ENCODE measurements at places on chromosomes 7 and 10.

DNA sequence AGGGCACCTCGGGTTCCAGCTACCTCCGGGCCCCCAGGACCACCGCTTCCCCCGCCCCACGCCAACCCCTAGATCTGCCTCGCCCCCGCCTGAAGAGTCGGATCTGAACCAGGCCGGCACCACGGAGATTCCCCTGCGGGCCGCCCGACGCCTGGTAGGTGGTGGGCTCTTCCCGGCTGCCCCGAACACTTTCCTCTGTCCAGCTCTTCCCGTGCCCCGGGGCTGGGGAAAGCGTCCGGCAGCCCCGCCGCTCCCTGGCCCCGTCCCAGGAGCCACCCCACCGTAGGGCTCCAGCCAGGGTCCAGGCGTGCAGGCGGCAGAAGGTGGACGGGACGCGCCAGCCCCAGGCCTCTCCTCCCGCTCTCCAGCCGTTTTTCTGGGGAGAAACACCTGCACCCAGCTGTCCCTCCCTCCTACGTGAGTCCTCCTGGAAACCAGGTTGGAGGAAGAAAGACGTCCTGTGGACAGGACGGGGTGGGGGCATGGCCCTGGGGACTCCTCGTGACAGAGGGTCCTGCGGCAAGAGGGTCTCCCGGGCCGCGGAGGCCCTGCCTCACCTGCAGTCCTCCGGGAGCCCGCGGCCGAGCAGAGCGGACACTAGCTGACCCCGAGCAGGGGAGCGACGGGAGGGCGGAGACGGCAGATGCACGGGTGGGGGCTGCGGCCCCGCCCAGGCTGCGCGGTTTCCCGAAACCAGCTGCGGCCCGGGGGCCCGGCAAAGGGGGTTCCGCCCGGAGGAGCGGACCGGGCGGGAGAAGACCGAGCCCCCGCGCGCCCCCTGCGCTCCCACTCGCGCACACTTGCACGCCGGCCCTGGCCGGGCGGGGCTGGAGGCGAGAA is at the start of gene TMEM176B:
Gene TMEM176B (minus strand): TSS at position 624 of the 840 bp plus-strand sequence. CDS start 3,795 bp downstream, outside the sequence.
- no peaks in the 10 kb centered on the region for H3K4me1 ChIP-seq
- H3K27ac ChIP-seq: peak within 1 kb of the TSS; percentile 90
- peak; percentile 84 for DNase-seq
- H3K27me3 ChIP-seq: no peaks in the 10 kb centered on the region

DNA sequence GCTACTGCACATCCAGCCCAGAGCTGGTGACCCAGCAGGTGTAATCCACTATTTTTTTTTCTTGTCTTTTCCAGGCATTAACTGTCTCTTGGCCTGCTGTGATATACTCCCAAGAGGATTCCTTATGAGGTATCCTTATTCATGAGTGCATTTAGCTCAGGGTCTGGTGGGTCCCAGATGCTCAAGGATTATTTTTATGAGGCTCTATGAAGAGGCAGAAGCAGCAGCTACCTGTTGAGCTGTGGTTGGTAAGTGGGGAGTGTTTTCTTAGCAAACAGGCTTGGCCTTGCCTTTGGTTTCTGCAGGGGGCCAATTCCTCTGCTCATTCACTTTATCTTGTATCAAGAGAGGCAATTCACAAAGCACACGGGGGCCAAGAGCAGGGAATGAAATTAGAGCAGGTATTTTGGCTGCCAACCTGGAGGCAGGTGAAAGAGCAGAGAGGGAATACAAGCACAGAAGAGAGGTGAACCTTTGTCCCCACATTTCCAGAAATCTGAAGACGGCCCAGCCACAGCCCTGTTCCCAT is 221.6 kb downstream of the TMEM178B start:
- no peaks in the 10 kb centered on the region for H3K27me3 ChIP-seq
- H3K4me1 ChIP-seq: no peaks in the 10 kb centered on the region
- no peak overlapping the region for H3K4me3 ChIP-seq
- H3K36me3 ChIP-seq: no peaks in the 10 kb centered on the region
- no peak for DNase-seq
- no peak overlapping the region for H3K27ac ChIP-seq

DNA sequence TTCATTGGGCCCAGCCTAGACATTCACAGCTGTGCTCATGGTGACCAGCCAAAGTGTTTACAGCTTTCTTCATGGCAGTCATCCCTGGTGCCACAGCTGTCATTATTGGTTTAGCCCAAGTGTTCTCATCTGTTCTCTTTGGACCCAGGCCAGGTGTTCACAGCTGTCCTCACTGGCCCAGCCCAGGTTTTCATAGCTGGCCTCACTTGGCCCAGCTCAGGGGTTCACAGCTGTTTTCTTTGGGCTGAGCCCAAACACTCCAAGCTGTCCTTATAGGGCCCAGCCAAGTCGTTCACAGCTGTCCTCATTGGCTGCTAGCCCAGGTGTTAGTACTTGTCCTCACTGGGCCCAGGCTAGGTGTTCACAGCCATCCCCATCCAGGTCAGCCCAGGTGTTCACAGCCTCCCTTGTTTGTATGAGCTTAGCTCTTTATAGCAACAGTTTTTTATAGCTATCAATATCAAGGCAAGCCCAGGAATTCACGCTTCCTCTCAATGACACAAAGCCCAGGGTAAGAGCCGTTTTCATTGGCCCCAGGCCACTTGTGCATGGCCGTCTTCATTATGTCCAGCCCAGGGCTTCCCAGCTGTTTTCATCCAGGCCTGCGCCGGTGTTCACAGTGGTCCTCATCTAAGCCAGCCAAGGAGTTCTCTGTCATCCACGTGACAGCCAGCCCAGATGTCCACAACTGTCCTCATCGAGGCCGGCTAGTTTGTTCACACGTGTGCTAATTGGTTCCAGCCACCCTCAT is 11.6 kb downstream of the FRG2B start:
- no peaks in the 10 kb centered on the region for H3K4me1 ChIP-seq
- no peaks in the 10 kb centered on the region for H3K27me3 ChIP-seq
- no peak for DNase-seq
- H3K36me3 ChIP-seq: no peaks in the 10 kb centered on the region

- H3K36me3 ChIP-seq: no peaks in the 10 kb centered on the region
- DNase-seq: no peak
- H3K27me3 ChIP-seq: peaks cover 5% of the 10 kb centered on the region
- no peak overlapping the region for H3K27ac ChIP-seq
- no peaks in the 10 kb centered on the region for H3K4me1 ChIP-seq
- no peak overlapping the region for H3K4me3 ChIP-seq
Observed at GRCh38 chr7:130736298-130736900, 2.4 kb upstream of the KLF14 start.

- no peaks in the 10 kb centered on the region for H3K36me3 ChIP-seq
- H3K27me3 ChIP-seq: no peaks in the 10 kb centered on the region
- H3K4me1 ChIP-seq: no peaks in the 10 kb centered on the region
- peak; percentile 81 for DNase-seq
- H3K27ac ChIP-seq: peak overlapping the region; percentile 75
Observed at GRCh38 chr7:143882604-143883078, 19.3 kb downstream of the TCAF1 start.

GRCh38 chr7:11743016-11743415 is 89.0 kb downstream of the THSD7A start:
- H3K4me3 ChIP-seq: no peak overlapping the region
- H3K36me3 ChIP-seq: no peaks in the 10 kb centered on the region
- no peaks in the 10 kb centered on the region for H3K27me3 ChIP-seq
- no peaks in the 10 kb centered on the region for H3K4me1 ChIP-seq

DNA sequence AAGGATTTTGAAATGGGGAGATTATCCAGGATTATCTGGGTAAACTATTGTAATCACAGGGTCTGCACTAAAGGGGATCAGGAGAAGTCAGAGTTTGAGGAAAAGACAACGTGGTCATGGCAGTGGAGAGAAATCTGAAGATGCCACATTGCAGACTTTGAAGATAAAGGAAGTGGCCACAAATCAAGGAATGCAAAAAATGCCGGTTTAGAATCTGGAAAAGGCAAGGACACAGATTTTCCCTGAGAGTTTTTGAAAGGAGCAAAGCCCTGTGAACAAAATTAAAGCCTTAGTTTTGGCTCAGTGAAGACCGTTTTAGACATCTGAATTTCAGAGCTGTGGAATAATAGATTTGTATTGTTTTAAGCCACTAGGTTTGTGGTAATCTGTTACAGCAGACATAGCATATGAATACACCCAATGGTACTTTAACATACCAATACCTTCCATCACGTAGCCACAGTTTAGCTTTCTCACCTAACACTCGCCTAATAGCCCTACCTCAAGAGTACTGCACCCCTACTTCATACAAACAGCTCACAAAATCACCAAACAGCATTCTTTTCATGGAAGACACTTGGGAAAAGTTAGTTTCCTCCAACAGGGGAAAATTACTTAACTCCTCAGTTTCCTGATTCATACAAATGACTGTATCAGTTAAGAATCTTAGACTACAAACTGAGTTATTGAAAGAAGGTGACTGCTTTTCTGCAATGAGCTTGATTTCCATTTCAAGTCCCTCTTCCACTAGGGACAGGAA is 446.5 kb downstream of the INHBA start:
- no peak for DNase-seq
- no peak overlapping the region for H3K27ac ChIP-seq
- H3K36me3 ChIP-seq: no peaks in the 10 kb centered on the region
- H3K4me3 ChIP-seq: no peak overlapping the region
- H3K4me1 ChIP-seq: no peaks in the 10 kb centered on the region

- peaks cover 8% of the 10 kb centered on the region for H3K4me1 ChIP-seq
- no peaks in the 10 kb centered on the region for H3K27me3 ChIP-seq
- H3K36me3 ChIP-seq: peaks cover 7% of the 10 kb centered on the region
- no peak overlapping the region for H3K4me3 ChIP-seq
Observed at GRCh38 chr10:15821046-15821683, 39.1 kb downstream of the MINDY3 start.
